Non-pigmented ciliary epithelial cell (primary cell): ENCODE measurements at places on chromosomes 5 and 9.

GRCh38 chr5:124420952-124421351 lies 325.5 kb downstream of the ZNF608 start:
- DNase-seq, result no peak

DNA sequence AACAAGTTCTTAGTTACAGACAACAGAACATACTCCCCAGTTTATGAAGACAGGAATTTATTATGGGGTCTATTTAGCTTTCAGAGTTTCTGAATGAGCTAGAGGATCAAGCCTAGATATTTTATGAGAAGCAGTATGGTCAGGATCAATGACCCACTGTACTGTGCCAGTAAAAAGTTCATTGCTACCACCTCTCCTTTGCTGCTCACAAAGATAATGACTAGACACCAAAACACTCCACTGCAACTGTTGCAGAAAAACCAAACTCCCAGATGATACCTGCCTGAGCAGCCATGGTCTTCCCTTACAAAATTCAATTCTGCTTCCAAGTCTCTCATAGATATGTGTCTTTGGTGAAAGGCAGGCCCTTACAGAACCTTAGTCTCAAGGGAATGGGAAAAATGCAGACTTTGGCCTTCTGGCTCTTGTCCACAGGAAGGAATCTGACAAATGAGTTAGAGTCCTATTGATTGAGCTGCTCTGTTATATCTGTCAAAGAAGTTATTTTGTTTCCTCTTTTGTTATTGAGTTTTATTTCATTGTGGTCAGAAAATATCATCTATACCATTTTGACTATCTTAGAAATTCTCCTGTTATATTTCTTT lies 74.7 kb upstream of the RASGRF2 start:
- DNase-seq, result no peak

DNA sequence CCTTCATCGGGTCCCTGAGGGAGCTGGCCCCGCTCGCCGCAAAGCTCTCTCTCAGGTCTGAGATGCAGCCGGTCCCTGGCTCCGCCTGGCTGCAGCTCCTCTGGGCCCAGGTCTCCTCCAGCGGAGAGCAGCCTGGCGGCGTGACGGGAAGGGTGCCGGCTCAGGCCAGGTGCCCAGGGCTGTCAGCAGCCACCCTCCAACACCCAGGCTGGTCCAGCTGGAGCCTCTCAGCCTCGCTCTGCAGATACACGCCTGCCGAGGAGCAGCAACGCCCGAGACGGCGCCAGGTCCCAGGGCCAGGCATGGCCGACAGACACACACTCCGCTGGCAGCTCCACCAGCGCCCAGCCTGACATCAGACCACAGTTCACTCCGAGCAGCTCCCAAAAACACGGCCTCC lies 25.6 kb downstream of the FAM163B start:
- no peak for DNase-seq

- no peak for DNase-seq
These were observed 191.9 kb downstream of the NTRK2 start for GRCh38 chr9:84861455-84861854.

DNA sequence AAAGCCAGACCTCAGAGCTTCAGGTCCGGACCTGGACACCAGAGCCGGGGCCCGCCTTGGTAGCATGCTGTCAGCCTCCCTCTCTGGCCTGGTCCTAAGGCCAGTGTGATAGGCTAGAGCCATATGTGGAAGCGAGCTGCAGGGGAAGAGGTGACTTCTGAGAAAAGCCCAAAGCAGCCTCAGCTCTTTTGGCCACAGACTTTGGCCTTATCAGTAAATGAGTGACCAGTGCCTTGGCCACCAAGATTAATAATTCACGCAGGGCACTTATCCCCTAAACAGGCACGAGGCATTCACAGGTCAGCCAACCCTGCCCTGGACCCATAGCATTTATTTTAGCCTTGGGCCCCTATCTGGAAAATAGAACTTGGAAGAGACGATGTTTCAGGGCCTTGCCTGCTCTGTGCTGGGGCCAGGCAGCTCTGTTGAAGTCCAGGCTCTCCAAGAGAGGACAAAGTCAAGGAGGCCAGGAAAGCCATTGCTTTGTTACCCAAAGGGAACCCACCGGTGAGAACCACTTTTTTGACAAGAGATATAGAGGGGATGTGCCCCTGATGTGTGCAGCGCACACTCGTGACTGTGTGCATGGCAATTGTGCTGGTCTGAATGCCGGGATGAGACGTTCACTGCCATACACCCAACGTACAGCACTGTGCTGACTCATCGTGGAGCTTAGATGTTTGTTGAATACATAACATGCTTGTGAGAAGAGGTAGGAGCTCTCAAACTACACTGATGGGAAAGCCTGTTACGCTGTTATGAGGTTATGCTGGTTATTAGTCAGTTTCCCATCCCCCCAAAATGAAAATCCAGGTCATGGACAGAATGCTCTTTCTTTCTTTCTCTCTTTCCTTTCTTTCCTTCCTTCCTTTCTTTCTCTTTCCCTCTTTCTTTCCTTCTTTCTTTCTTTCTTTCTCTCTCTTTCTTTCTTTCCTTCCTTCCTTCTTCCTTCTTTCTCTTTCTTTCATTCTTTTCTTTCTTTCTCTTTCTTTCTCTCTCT lies 5.0 kb upstream of the SLC34A1 start:
- DNase-seq, result peak; percentile 84

DNA sequence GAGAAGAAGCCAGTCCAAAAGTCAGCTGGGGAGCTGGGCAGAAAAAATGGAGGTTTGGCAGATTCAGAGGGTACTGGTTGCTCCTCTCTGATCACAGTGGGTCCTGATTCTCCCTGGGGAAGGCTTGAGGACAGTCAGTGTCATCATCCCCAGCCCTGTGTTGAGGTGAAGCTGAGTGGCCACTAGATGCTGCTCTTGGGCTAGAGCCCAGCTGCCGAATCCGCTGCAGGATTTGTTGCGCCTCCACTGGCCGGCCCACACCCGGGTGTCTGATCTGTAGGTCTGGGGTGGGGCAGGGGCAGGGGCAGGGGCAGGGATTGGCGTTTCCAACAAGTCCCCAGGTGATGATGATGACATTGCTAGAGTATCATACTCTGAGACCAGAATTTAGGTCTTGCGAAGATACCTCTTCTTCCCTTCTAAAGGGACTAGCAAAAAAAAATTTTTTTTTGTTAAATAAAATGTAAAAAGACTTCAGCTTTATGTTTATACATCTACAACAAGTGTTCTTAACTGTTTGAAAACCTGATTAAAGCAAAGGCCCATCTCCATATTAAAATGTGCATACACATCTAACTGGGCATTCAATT lies 106.8 kb downstream of the PDE6A start:
- DNase-seq, result peak; percentile 36

DNA sequence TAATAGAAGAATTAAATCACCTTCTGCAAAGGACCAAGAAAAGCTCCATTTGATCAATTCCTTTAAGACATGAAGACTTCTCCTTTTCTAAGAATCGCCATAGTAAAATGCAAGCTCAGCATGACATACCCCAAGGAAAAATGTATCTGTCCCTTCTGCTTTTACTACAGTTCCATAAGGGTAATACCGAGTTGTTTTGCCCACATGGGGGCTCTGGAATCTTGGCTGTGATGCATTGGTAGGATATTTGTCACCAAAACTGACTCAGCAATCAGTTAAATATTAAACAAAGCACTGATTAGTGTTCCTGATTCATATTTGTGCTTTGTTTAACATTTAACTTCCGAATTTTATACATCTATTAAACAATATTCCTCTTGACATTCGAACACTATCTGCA lies 24.3 kb upstream of the KCNIP1 start:
- DNase-seq, result peak; percentile 17
